ENCODE measurements at places on chromosomes 3 and 15.

- DNase-seq, result no peak
Measured at GRCh38 chr15:98523912-98524662, 124.3 kb upstream of the IGF1R start.

DNA sequence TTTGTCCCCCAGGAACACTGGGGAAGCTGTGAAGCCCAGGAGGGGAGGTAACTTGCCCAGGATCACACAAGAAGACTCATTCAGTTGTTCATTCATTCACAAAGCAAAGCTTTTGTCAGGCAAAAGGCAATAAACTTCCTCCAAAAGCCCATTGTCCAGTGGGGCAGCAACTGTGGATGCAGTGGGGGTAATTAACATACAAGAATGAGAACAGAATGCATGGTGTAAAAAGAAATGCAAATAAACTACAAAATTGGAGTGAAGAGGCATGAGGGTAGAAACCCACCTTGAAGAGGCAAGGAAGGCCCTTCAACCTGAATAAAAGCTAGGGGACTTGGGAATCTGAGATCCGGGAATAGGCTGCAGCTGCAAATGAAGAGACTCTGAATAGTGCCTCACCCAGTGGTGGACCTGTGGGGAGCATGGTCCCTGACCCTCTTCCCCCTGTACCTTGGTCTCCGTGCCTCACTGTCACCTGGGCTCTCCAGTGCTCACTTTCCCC lies 363.6 kb downstream of the CLSTN2 start:
- no peak for DNase-seq

DNA sequence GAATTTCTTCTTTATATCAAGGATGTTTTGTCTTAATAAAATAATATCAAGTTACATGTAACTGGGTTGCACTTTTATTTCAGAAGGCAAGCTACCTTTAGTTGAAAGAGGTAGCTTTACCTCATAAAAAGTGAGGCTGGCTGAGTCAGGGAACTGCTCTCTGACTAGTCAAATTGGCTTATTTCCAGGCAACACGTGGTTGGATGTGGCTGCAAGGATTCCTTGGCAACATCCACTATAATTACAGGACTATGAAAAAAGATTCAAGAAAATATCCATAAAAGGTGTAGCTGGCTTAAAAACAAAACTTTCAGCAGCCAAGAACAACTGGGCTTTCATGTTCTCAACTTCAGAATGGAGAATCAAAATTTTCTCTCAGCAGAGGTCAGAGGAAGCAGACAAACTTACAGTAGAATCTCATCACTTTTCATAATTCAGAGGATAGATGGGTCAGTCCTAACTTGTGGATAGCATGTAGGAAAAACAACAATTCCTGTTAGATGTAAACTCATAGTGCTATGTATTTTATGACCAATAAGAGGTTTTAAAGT lies 779.1 kb downstream of the MECOM start:
- DNase-seq, result no peak

DNA sequence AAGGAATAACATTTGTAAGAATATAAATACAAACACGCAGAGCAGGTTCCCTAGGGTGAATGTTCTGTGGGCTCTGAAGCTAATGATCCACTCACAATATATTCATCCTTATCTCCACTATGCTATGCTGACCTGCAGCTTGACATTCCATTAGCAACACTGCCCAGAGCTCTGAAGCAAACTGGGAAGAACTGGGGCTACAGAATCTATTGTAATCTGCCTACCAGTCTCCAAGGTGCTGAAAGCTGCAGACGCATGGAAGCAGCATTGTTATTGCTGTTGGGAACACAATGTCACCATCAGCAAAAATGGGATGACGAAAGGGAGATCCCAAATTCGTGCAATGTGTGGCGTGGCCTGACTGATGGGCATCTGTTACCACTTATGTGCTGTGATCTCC lies 316.7 kb upstream of the RORA start:
- no peak for DNase-seq

DNA sequence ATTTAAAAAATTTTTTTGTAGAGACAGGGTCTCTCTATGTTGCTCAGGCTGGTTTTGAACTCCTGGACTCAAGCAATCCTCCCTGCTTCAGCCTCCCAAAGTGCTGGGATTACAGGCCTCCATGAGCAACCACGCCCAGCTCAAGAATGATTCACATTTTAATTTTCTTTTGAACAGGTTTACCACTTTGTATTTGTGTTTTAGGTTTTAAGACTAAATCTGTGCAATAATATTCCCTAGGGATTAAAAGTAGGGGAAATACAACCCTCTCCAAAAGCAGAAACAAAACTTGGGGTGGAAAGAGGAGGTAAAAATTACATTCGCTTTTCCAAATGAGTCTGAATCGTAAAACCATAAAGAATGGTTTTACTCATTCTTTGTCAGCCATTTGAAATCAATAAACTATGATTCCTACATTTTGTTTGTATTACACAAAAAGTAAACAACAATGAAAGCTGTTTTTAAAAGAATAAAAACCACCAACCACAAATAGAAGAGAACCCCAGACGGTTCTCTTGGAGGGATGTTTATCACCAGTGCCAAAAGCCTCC lies 37.8 kb downstream of the SLC24A1 start:
- DNase-seq, result no peak

DNA sequence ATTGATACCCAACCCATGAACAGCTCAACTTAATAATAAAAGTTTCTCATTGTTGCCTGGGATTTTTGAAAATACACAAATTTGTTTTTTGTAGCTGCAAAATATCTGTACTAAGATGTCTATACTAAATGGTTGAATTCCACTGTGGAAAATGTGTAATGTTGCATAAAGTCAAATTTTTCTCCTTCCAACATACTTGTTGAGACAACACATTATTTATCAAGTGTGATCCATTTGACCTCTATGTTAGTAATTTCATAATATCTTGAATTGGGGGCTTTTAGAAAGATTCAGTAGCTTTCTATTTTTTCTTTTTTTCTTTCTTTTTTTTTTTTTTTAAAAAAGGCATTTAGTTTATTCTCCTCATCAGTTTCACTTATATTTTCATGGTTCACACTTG lies 88.0 kb downstream of the KCNMB2 start:
- no peak for DNase-seq

- DNase-seq, result no peak
Measured at GRCh38 chr3:187191271-187191670, 6.0 kb upstream of the RTP1 start.

GRCh38 chr3:29227307-29227706 lies 53.6 kb upstream of the RBMS3 start:
- no peak for DNase-seq

DNA sequence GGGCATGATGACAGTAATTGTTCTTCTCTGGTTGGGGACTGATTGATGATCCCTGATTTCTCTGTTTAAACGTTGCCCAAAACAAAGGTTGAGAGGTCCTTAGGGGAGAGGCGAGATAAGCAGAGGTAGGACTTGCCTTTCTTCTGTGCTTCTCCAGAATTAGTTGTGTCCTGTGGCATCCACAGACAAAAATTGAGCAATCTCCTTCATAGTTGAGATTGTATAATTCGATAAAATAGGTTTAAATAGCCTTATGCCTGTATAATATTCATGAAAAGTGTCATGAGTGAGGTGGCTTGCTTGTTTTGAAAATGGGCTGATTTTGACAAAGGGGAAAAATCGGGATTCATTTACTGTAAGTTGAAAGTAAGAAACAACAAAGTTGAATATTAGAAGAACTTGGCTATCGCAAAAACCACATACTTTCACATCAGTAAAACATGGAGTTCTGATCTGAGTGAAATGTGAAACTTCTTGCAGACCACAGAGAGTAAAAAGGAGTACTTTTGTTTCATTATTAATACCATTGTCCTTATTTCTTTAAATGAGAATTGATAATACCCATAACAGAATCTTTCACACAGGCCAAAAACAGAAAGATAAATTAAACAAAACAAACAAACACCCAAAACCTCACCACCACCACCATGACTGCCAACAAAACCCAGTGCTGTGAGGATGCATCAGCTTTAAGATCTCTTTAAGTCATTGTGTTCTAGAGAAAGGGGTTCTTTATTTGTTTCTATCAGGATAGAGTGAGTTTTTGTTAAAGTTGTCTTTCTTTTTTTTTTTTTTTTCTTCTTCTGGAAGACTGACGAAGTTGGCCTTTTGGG lies 155.7 kb downstream of the LPP start:
- DNase-seq, result no peak

DNA sequence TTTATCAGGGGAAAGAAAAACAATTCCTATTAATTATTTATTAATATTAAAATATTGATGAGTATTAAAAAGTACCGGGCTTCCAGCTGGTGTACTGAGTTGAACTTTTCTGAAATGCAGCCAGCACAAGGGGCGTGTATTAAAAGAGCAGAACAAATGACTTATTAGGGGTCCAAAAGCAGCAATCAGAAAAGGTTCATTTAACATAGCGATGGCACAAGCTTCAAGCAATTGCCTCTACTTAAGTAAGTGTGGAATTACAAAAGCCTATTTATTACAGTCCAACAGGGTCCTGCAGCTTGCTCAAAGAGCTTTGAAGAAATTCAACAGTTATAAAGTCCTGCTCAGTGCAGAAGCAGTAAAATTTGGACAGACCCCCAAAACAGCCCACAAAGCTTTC lies 285.6 kb downstream of the EPHA3 start:
- no peak for DNase-seq

DNA sequence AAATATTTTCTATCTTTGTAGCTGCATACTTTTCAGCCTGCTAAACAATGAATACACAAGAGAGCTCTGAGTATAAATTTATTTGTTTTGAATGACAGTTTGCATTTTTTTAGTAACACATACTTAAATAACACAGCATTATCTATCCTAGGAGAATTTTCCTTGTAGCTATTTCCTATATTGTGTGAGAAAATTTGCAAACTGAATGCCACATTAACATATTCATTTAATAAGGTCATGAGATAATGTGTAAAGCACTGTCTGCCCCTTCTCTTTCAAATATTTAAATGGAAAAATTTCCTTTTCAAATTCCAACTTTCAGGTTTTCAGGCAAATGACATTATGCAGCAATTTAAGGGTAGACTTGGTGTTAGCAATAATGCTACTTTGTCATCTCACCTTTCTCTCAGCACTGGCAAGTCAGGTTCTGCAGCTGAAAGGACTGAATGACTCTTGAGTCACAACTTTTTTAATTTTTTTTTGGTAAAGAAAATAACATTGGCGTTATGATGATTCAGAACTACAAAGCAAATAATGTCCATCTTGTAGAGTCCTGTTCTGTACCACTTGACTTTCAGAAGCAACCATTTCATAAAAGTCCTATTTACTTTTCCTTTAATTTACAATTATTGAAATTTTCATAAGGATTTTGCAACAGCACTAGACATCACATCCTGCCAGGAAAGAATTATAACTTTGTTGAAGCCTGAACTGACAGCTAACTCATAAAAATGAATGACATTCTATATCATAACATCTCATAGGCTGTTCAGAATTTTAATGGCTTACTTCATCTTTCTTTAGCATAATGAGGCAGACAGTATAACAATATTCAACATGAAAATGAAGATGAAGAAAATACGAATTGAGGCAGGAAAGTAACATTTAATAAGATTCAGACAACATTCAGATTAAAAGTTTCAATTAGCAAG lies 681.6 kb upstream of the SEMA6D start:
- DNase-seq, result no peak

DNA sequence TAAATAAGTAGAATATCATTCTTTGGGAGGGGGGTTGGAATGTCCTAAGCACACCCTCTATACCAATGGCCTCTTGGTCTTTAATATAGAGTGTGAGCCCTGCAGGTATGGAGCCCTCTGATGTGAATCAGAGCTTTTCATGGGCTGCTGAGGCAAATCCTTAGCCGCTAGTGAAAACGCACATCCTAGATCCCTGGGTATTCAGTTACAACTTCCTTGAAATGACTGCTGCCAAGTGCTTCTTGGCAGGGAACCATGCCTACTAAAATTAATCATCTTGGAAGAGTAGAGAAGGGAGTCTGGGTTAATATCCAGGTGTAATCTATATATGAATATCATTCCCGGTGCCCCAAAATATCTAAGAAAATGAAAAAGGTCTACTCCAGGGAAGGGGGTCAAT lies 109.1 kb downstream of the POLQ start:
- DNase-seq, result no peak

DNA sequence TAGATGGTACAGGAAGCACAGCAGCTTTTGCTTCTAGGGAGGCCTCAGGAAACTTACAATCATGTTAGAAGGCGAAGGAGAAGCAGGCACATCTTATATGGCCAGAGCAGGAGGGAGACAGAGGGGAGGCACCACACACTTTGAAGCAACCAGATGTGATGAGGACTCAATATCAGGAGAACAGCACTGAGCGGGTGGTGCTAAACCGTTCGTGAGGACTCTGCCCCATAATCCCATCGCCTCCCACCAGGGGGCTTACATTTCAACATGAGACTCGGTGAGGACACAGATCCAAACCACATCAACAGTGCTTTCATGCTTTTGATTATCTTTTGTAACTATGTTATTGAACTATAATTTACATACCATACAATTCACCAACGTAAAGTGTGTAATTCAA lies 7.6 kb upstream of the TMEM44 start:
- peak; percentile 35 for DNase-seq

DNA sequence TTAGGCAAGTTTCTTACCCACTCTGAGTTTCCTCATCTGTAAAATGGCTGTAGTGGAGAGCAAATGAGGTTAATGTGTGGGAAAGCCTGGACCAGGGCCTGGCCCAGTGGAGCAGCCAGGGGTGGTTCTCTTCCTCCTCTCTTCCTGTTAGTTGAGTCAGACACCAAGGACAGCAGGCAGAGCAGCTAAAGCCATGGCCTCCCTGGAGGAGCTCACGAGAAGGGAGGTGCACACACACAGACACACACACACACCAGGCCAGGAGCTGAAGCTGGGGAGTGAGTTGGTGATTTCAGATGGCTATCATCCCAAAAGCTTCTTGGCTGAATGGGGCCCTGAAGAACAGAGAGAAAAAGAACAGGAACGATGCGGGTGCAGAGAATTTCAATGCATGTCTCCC lies 33.2 kb upstream of the TSPAN3 start:
- DNase-seq, result no peak

- DNase-seq, result no peak
Measured at GRCh38 chr3:49713336-49714105, 6.0 kb downstream of the AMIGO3 start.

DNA sequence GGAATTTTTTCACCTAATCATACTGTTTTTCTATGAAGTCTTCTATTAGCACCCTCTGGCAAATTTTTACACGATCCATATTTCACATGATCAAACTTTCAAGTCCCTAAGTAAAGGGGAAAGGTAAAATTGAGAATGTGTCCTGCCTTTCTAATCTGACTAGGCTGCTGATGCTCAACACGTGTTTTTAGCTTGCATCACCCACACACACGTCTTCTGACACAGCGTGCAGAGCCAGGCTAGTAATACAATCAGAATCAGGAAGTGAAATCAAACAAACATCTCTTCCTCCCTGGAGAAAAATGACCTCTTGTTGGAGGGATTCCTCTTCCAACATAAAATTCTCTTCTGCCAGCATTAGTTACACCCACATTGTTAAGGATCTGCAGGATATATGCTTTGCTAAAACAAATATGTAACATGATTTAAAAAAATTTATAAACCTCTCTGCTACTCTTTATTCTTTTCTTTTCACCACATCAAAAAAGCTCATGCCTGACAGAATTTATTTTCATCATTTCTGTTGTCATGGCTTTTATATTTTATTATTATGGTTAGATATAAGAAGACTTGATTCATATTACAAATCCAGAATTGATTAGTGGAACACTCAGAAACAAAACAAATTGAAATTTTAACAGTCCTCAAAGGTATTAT lies 122.4 kb downstream of the RAP2B start:
- DNase-seq, result peak; percentile 30

Data from CD4-positive, alpha-beta T cell treated with Interleukin-12 subunit alpha and Interleukin-12 subunit beta, for 1 hour (primary cell).